ENCODE measurements at places on chromosomes 6 and 20.

- no peak for DNase-seq
These were observed 204.3 kb downstream of the EPM2A start for GRCh38 chr6:145531032-145531431.

- DNase-seq: no peak
These were observed 91.2 kb downstream of the RALGAPA2 start for GRCh38 chr20:20621195-20621594.

DNA sequence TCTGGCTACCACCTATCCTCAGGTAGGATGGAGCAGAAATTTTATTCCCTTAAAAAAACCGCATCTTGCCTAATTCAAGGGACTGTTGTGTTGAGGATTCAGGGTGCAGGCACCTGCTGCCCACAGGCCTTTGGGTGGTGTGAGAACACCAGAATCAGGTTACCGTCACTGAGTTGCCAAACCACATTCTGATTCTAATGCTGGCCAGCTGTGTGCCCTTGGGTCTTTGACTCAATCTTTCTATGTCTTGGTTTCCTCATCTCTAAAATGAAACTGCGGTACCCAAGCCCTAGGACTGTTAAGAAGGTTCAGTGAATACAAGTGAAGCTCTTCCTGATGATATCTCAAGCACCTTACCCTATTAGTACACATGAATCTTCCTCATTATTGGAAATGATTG, 827.3 kb downstream of the DHX35 start:
- no peak for DNase-seq

DNA sequence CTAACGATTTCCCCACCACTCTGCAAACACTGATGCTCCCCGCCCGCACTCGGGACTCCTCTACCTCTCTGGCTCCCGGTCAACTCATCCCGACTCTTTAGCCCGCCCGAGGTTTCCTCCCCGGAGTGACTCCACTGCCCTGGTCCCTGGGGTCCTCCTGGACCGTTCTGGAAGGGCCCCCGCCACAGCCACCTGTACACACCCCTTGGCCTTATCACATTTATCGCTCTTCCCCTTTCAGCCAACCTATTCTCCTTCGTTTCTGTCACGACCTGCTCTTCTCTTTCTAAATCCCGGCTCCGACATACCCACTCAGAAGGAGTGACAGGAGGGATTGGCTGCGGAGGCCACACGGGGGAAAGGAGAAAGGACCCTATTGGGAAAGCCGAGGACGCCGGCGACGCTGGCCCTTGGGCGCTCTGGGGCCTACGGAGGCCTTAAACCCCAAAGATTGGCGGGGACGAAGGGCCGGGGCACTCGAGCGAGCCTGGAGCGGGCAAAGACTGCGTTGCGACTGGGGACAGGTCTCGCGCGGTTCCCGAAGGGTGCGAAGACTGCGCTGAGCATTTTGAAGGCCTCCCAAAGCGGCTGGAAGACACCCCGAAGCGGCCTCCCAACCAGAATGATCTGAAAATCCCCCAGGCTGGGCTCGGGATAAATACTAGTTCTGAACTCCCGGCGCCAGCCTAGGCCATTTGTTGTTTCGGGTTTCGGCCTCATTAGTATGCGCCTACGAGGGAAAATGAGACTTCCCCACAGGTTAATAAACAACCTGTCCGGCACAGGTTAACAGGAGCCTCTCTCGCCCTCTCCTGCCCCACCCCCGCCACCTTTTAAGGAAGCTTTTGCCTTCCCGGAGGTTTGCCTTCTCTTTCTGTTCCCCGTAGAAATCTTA, 9.2 kb downstream of the SIM1 start:
- no peak for DNase-seq

DNA sequence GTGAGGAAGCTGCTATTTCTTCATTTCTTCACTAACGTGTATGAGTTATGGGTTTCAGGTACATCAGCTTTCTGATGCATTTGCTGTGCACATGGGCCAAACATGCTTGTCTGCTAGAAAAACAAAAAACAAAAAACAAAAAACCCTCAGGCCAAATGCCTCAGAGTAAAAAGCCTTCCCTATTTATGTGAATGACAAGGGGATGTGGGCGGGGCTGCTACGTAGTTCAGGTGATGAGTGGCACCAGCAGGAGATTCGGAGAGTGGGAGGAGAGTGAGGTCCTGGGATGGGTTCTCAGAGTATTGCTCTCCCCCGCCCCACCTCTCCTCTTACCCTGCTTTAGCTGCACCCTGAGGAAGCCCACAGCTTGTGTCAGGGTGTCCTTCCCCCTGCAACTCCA, 596.8 kb upstream of the JAG1 start:
- DNase-seq: no peak

GRCh38 chr6:160439751-160440150, 91.6 kb downstream of the SLC22A3 start:
- DNase-seq: no peak

DNA sequence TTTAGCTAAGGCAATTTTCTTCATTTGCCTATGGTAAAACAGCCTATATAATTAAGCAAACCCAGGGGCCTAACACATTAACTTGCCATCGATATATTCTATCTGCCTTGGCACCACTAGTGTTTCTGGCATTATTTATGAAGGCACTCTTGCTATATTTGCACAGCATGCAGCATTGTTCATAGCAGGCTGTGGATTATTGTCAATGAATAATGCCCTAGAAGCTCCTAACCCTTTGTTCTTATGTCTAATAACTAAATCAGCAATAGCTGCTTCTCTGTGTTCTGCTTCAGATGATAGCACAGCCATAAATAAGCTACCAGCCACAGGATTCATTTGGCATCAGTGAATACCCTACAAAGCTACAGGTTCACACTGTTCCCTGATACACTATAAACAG, 254.8 kb upstream of the STXBP5 start:
- no peak for DNase-seq

- no peak for DNase-seq
These were observed 11.2 kb upstream of the UNC93A start for GRCh38 chr6:167279766-167280446.

DNA sequence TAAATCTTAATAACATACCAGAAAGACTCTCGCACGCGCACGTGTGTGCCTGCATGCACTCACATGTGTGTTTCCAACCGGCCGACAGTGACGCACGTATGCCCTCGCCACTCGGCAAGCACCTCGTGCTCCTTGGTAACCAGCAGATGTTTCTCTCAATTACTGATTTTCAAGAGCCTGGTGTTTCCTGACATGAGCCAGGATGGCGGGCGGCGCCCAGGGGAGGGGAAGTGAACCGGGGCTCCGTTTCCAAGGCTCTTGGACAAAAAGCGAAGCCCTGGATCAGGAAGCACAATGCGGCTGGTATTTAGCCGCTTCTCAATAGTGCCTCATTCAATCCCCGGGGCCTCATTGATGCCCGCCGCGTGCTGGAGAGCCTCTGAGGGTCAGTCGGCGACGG, 37.7 kb downstream of the PMEPA1 start:
- peak; percentile 88 for DNase-seq

- DNase-seq: no peak
These were observed 14.0 kb downstream of the MRPS18A start for GRCh38 chr6:43673444-43674084.

DNA sequence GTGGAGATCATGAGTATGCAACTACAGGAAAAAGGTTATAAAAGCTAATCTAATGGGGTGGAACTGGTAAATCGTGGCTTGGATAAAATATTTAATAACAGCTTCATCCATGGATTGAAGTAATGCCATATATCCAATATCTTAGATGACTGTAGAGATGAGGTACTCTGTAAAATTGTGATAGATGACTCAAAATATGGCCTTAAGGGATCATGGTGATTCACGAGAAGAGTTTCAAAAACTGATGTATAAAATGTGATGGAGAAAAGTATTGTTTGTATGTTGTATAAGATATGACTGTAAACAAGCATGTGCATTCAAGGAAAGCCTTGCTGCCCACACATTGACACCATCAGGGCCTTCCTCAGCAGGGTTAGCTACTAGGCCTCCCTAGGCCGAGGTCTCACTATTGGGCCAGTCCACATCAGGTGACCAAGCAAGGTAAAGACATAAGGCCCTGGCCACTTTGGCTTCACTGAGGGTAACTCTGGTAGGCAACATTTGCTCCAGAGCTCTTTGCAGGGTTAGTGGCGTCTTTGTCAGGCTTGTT, 17.7 kb upstream of the CCN6 start:
- DNase-seq: no peak

DNA sequence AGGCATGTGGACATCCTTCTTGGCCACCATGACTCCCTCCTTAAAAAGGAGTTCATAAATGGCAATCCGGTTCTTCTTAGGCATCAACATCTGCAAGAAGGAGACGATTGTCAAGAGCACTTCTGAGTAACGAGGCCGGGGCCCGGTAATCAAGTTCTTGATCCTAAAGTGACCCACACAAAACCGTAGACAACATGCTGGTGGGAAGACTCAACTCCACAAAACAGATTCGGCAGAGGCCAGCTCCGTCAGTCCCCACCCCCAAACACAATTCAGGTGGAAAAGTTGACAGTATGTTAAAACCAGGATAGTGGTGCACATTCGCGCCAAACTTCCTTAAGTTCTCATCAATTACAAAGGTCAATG, 754 bp downstream of the RPS10 start:
- no peak for DNase-seq

GRCh38 chr6:45500924-45501816, 123.4 kb upstream of the SUPT3H start:
- DNase-seq: no peak

- DNase-seq: no peak
These were observed 14.4 kb downstream of the MYB start for GRCh38 chr6:135195522-135195921.

DNA sequence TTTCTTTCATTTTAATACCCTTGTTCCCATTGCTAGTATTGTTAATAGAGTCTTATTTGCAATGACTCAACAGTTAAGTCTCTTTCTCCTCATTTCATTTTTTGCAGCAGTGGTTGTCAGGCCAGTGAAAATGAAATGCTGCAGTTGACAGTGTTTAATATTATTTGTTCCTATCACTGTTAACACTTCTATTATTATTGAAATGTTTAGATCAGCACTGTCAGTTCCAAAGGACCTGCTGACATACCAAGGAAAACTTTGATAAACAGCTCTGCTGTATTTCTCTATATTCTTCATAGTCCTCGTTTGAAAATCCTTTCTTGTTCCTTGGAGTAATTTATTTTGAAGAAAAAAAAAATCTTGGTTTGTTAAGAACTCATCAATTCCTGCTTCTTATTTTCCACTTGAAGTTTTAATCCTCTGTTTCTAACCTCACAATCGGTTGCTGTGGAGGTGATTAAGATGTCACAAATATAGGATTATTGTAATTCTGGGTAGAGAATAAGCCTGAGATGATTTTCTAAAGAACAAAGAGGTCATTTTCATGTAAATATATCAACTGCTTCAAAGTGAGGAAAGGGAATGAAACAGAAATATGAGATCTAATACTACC, 1065.9 kb upstream of the CITED2 start:
- DNase-seq: no peak

DNA sequence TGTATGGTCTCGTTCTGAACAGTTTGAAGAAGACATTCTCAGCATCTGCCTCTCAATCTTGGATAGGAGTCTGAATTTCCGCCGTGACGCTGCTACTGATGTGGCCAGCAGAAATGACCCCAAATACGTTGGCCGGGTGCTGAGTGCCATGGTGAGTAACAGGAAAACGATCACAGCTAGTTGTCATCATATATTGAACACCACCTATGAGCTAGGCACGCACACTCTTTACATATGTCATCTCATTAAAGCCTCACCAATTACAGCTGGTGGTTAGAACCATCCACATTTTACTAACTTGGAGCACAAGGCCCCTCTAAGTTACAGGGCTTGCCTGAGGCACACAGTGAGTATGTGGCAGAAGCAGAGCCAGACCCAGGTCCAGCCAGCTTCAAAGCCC, 17.1 kb downstream of the TGM3 start:
- DNase-seq: no peak

DNA sequence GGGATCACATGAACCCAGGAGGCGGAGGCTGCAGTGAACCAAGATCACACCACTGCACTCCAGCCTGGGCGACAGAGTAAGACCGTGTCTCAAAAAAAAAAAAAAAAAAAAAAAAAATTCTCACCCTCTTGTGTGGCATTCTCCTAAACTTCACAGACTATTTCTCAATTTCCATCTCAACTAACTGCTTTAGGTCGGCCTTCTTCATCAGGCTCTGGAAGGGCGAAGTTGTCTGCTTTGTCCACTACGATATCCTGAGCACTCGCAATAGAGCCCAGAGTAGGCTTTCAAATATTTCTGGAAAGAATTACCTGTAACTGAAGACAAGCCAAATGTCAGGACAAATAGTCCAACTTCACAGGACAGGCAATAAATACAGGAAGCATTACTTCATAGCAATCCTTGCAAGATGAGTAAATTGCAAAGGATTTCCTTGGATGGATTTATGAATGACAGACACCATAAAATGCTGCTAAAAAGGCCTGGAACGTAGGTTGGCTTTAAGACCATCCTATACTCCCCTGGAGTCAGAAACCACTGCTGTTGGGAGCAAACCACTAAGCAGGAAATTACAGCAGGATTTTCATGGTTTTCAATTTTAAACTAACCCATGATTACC, 116.3 kb upstream of the SLC2A12 start:
- no peak for DNase-seq

DNA sequence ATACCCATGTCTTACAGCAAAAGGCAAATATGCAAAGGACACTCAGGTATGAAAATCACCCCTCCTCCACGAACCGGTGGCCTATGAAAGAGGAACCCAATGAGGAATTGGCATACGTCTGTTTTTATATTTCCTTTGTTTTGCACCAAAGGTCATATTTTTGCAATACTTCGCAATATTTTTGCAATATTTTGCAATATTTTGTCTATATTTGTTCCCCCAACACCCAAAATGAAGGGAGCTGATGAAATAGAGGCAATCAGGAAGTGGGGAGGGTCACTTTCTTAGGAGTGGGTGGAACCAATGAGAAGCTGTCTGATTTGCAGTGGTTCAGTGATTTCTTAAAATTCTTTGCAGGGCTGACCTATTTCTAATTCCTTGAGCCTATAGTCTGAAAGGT, 296.8 kb upstream of the TSHZ2 start:
- no peak for DNase-seq

DNA sequence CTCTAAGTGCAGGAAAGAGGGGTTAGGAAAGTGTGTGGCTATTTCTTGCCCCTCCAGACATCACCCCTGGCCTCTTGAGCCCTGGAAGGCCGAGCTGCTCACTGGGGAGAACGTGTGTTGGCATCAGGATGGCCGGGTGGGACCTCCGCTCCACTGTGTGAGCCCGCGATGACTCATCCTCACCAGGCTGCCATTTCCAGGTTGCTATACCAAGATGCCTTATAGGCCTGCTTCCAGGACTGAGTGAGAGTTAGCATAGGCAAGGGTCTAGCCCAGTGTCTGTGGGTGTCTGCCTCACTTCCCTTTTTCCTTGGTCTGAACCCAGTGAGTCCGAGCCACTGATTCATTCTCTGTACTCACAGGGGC, 105.0 kb downstream of the MRPL14 start:
- no peak for DNase-seq

DNA sequence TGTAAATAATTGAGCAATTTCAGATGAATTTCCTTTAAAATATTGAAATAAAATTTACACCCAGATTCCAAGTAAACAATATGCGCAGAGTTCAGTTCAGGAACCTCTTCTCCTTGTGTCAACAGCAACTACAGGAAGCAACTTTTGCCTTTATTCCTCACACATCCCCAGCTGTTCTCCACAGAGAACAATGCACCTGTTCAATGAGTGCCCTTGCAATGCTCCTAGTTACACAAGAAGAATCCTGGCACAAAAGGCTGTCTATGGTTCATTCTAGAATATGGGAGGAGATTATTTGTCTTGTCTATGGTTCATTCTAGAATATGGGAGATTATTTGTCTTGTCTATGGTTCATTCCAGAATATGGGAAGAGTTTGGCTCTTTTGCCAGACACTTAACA, 454.9 kb downstream of the BTBD3 start:
- DNase-seq: peak; percentile 78
